Putamen (tissue), 1 donor: ENCODE measurements at places on chromosomes 6 and 20.
A peak's percentile ranks its signal among the peaks of the same experiment; 100 is the strongest.

DNA sequence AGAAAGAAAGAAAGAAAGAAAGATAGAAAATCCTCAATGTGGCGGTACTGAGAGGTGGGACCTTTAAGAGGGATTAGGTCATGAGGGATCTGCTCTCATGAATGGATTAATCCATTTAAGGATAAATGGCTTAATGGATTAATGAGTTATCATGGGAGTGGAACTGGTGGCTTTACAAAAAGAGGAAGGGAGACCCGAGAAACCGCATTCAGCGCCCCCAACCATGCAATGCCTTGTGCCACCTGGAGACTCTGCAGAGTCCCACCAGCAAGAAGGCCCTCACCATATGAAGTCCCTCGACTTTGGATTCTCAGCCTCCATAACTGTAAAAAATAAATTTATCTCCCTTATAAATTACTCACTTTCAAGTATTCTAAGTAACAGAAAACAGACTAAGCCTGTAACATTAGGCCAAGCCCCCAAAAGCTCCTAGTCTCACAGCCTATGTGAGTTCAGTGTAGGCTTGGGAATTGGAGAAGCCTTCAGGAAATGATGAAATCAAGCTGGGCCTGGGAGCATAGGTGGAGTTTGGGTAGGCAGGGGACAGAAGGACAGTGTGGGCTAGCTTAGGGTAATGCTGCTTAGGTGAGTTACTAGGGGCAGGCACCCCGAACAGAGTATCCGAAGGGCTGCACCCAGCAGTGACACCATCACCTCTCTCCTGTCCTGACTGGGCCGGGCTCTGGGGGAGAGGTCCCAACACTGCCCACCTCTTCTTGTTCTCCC is 36.2 kb upstream of the RNF24 start:
- DNase-seq, result no peak

- DNase-seq, result no peak
Measured at GRCh38 chr20:25048519-25048952, 9.4 kb downstream of the ACSS1 start.

DNA sequence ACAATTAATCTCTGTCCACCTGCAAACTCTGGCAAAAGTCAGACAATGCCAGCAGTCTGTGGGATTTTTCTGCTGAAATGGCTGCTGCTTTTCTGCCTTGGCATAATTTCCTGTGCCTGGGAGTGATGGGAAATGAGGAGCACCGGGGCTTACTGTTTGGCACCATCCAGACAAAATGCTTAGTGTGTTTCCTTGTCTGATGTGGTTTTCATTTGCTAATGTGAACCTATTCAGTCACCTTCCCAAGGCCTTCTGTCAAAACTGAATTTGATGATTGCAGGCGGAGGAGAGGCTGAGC is 56.4 kb downstream of the CDH4 start:
- DNase-seq, result no peak

DNA sequence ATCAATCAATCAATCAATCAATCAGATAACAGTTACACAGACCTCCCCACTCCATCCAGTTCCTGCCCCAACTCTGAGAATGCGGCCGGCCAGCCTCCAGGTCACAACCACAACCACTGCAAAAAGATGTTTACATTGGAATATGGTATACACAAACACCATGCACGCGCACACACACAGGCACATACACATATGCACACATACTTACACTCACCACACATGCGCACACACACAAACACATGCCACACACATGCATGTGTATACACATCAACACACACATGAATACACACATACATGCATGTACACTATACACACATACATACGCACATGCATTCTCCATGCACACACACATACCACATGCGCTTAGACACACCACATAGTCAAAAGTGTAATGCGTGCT is 131.1 kb downstream of the PXDC1 start:
- DNase-seq, result no peak

DNA sequence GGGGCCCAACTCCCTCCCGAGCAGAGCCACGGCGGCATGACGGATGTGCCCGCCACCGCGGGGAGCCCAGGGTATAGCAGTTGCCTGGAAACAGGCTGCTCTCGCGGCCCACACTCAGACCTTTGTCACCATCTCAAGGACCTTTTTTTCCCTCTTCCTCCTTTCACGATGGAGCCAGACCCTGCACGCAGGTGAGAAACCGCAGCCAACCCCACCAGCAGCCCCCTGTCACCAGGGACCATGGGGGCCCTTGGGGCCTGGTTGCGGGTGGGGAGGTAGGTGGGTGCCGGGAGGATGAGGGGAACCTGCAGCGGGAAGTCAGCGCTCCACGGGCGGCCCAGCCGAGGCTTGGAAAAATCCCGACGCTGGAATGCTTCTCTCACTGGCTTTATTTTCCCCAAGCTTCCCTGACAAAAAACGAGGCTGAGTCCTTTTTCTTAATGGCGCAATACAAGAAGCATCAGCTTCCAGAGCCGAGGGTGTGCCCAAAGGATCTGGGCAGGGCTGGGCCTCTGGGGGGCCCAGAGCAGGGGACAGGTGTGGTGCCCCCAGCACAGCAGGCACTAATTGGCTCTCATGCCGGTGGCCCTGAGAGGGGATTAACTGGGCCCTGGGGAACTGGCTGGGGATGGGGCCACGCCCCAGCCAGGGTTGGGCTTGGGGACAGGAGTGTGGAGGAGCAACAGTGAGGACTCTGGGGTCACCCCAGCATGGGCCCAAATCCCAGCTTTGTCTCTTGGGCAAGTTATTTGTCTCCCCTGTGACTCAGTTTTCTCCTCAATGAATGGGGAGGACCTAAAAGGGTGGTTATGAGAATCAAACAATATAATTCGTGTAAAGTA is 23.9 kb downstream of the NOL4L start:
- no peak for DNase-seq

DNA sequence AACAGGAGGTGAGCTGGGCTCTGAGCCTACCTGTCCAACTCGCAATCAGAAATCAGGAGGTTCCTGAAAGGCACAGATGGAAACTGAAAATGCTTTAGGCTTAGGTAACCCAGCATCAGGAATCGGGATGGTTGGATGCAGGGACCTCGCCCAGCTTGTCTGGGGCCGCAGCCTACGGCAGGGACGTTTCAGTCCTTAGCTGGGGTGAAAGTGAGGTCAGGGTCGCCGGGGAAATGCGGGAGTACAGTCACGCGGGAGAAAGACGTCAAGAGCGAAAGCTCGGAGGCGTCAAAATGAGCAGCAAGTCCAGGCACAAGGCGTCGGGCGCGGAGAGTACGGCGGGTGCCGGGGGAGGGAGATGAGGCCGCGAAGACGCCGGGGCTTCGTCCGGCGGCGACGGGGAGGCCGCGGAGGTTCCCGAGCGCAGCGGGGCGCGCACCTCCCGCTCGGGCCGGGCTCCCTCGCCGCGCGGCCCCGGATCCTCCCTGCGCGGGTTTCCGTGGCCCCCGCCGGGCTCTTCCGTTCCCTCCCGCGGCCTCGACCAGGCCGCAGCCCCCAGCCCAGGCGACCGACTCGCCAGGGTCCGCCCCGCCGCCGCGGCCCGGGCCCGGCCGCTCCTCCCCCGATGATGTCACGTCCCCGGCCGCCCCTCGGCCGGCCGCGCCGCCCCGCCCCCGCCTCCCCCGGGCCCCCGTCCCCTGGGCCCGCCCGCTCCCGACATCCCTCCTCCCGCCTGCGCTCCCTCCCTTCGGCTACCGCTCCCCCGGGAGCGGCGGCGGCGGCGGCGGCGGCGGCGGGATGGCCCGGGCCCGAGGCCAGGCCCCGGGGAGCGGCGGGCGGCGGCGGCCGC is at the start of gene EBF4:
EBF4 (plus strand) TSS at position 745 of the 850 bp plus-strand sequence. CDS start 866 bp downstream, outside the sequence.
- DNase-seq, result peak; percentile 25

DNA sequence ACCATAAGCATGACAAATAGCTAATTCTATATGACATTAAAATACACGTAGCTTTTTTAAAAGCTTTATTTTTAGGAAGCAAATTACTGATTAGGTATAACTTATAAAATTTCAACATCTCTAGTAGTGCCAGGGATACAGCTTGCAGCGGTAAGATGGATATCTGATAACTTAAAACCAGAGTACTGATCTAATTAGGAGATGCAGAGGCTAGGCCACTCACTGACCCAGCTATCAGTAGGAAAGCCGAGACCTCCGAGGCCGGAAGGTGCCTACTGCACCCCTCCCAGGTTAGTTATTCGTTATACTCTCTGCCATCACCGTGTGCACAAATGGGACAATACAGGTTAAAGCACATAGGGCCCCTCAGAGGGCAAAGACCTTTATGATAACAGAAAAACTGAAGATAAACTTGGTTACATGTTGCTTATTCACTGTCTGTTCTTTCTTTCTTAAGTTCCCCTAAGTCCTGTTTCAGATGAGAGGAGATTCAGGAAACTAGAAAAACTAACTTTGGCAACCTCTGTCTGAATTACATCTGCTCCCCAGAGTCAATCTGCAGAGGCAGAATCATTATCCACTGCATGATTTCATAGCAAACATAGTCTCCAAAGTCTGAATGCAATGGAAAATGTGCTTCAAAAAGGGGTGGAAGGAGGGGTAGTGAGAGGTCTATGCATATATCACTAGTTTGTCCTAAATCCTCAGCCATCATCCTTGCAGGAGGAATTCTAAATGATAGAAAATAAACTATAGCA is 60.8 kb downstream of the RIPOR2 start:
- no peak for DNase-seq

DNA sequence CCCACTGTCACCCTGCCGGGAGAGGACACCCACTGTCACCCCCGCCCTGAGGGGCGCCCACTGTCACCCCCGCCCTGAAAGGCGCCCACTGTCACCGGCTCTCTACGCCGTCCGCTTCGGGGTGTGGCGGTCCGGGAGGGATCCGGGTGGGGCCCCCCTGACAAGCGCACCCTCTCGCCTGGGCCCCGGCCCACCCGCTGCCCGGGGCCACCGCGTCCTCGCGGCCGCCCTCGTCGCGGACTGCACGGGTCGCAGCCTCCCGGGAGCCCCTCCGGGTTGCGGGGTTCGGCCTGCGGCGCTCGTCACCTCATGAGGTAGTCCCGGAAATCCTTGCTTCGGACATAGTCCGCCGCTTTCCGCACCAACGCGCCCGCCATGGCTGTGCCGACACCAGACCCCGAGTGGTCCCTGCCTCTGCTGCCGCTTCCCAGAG is 224 bp downstream of the MPC1 start:
- DNase-seq, result no peak

GRCh38 chr6:73523434-73524123 is 2.7 kb upstream of the EEF1A1 start:
- DNase-seq, result peak; percentile 17

GRCh38 chr6:121837545-121838229 is 402.2 kb downstream of the GJA1 start:
- DNase-seq, result no peak

DNA sequence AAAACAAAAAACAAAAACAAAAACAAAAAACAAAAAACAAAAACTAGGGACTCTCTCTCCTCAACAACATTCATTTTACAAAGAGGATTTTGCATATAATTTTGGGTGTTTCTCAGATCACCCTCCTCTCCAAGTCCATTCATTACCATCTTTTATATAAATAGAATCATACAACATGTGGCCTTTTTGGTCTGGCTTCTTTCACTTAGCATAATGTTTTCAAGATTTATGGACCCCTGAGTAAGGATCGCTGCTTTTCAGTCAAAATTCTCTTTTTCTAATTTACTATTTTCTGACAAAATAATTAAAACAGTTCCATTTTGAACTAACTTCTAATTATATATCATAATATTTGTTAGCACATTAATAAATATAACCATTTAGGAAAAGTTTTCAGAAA is 94.8 kb downstream of the UBE3D start:
- DNase-seq, result no peak

DNA sequence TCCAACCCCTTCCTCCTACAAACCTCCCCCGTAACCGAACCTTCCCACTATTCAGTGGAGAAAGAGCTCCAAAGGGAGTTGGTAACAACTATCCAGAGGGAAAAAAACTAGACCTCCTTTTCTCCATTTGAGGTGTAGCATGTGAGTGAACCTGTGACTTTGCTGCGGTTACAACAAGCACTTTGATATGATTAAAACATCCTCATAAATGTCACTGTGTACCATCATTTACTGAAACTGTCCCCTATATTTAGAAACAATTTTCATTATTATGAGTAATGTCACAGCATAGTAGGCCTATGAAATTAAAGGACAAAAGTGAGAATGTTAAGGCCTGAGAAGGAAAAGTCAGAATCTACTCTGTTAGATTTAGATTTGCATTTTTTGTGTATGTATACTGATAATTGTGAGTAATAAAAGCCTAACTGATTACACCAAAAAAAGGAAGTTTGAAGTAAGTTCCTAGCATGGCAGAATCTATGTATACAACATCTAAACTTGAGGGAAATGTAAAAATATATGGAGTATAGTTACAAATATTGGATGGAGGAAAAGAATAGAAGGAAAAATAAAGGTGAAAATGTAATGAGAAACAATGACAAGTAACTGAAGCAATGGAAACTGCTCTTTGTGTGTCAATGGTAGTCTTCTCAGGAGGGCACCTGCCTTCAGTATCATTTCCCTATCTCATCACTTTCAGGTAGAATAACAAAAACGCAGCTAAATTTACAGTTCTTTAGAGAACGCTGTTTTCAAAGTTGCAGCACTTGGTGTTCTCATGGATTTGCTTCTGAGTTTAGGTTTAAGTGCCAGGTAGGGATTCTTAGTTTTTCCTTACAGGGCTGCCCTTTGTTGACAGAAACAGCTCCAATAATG is 145.9 kb downstream of the IMPG1 start:
- DNase-seq, result no peak

GRCh38 chr6:56406276-56407269 is 159.2 kb upstream of the COL21A1 start:
- no peak for DNase-seq

GRCh38 chr20:50295345-50295744 is 104.7 kb downstream of the CEBPB start:
- DNase-seq, result no peak

DNA sequence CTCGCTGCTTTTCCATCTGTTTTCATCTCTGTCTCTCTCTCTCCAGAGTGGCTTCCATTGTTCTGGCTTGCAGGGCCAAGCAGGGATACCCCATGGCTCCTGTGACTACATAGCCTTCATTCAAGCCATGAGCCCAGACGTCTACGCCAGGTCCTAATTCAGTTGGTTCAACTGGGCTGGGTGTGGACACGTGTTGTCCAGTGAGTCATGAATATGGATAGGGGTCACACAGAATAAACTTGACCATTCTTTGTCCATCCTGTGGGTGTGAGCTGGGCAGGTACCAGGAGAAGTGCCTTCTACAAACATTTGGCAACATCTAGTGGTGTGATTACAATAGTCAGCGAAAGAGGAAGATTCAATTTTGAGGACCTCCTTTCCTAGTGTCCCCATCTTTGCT is 96.9 kb upstream of the ARMC2 start:
- DNase-seq, result no peak

GRCh38 chr6:162099685-162100084 is 627.9 kb downstream of the PRKN start:
- DNase-seq, result no peak
